Mammary epithelial cell (primary cell): ENCODE measurements at places on chromosomes 16 and 17. TPM values are rescaled to one million over a fixed set of nuclear protein-coding genes. Genes with fewer than 3 reads are reported as not detected.

The SLC38A8 gene
- total RNA-seq = not detected

The PRAC1 gene
- not detected in 2 replicates for total RNA-seq

DNA sequence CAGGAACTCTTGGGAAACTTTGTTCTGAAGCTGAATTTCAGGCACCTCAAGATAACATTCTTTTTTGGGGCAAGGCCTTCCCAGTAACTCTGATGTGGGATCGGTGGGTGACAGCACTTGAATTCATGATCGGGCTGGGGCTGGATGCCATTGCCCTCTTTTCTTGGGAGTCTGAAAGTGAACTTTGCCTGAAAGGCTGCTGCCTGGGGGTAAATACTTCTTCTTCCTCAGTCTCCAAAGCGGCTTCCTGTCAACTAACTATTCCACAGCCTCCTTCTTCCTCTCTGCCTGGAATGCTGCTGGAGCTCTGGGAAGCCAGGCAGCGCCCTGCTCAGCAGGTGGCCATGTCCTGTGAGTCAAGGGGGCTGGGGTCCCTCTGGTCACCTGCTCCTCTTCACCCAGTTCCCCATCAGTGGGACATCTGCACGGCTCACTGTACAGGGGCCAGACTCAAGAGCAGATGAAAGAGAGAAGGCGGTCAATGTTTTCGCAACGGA lies 79.5 kb downstream of the WIPI1 start:
- no peak for DNase-seq

DNA sequence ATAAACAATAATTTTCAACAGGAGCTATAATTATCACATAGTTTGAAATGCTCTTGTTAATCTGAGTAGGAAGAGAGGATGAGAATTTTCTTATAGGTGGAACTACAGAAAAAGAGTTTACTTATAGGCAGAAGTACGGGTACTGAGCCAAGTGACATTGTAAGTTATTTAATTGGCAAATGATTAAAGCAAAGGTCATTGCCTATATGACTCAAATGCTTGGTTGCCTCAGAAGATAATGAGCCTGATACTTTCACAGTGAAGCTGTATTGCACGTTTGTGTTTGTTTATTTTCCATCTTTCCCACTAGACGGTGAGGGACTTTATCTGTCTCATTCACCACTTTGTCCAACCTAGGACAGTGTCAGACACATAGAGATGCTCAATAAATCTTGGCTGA lies 749.3 kb downstream of the MAF start:
- no peak for DNase-seq

DNA sequence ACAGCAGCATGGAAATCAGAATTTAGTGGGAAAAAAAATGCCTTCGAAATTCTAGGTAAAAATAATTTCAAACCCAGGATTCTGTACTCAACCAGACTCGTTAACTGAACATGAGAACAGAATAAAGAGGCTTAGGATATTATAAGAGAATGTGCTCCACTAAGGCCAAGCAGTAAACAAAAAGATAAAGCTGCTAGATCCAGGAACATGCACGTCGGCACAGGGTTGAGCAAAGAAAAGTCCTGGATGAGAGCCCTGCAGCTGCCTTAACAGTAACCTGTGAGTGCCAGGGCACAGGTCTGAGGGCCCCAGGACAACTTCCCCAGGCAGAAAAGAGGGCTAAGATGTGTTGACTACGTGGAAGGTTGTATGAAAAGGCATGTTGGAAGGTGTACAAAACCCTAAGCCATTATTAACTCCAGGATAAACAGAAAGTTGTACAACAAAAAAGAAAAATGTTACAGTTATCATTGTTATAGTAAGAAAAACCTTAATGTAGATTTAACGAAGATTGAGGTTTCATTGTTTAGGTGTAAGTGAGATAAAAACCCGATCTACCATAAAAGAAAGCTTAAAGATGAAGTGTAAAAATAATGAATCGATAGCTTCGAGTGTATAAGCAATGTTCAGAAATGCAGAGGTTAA lies 42.3 kb upstream of the RBFOX3 start:
- no peak for DNase-seq

DNA sequence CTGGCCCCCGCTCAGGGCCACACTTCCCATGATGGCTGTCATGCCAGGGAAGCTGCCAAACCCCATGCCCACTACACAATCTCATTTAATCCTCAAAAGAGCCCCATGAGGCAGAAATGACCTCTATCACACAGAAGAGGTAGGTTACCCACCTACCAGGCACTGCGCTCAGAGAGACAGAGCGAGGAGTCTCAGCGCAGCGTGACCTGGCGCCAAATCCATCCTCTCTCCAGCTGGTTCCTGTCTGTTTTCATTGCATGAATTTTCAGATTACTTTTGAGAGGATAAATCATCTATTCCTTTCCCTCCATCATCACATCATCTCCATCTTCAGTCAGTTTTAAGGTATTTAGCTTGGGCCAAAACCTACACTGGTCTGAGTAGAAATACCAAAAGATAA lies 101.5 kb upstream of the DNAH17 start:
- DNase-seq = no peak

GRCh38 chr17:32907583-32907982 lies 20.4 kb upstream of the TMEM98 start:
- DNase-seq = no peak

GRCh38 chr17:2179615-2180295 lies 123.8 kb downstream of the SMG6 start:
- DNase-seq = no peak
